ENCODE measurements at places on chromosomes 1 and 21.

GRCh38 chr1:187283984-187284383, 455.2 kb downstream of the PLA2G4A start:
- no peak for DNase-seq

- no peak for DNase-seq
Observed at GRCh38 chr1:3673381-3674099, 21.2 kb downstream of the TP73 start.

DNA sequence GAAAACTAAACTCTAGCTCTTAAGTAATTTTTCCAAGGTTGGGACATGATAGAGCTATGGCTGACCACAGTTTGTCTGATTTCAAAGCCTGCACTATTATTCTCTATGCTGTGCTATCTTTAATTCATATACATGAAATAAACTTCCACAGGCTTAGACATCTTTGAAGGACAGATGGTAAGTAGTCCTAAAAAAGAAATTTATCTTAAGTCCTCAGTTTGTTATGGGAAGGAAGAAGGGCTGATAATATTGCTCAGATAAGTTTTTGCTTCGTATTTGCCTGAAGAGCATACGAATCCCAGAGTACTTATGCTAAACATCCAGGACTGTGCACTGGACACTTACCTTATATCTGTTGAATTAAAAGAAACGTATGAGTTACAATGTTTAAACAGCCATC, 39.6 kb downstream of the VCAM1 start:
- no peak for DNase-seq

- DNase-seq: no peak
Observed at GRCh38 chr1:6471970-6472368, 6.0 kb upstream of the TNFRSF25 start.

DNA sequence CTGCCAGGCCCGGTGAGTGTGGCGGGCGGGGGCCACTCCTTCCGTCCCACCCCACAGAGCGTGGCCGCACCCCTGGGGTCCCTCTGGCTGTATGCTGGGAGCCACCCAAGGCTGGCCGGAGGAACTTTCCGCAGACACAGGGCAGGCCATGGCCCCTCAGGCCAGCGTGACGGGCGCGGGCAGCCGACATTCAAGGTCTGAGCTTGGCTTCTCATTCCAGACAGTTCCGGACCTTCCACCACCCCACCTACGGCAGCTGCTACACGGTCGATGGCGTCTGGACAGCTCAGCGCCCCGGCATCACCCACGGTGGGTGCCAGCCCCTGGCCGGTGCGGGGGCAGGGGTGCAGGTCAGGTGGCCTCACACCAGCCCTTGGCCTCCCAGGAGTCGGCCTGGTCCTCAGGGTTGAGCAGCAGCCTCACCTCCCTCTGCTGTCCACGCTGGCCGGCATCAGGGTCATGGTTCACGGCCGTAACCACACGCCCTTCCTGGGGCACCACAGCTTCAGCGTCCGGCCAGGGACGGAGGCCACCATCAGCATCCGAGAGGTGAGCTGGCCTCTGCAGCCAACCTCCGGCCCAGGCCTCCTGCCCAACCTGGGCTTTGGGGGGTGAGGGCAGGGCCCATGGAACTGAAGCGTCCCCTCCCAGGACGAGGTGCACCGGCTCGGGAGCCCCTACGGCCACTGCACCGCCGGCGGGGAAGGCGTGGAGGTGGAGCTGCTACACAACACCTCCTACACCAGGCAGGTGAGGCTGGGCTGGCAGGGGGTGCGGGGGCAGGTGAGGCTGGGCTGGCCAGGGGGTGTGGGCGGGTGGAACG, 7.3 kb downstream of the SCNN1D start:
- DNase-seq: no peak

Data from activated gamma-delta T cell treated with anti-CD3 and anti-CD28 coated beads, Interleukin-2, amount 50 U/mL, for 16 hours (primary cell).